ENCODE measurements at places on chromosomes 6 and 20.

DNA sequence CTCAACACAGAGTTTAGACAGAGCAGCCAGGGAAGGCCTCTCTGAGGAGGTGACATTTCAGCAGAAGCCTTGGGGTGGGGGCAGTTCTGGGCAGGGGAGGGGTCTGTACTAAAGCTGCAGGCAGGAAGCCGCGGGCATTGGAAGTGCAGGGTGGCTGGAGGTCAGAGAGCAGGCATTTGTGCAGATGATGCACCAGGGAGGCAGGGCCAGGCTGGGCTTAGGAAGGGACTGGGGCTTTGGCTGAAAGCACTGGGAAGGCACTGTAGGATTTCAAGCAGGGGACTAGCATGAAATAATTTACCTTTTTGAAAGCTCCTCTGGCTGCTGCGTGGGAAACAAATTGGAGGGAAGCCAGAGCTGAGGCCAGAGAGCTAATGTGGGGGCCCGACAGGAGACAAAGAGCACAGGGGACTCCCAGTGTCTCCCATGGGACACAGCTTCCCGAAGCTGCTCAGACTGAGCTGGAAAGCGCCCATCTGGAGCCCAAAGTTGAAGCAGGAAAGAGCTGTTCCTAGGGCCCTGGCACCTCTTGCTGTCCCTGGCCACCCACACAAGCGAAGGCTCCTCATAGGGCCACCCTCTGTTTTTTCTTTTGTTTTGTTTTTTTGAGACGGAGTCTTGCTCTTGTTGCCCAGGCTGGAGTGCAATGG lies 19.3 kb downstream of the ADA start:
- DNase-seq = no peak

DNA sequence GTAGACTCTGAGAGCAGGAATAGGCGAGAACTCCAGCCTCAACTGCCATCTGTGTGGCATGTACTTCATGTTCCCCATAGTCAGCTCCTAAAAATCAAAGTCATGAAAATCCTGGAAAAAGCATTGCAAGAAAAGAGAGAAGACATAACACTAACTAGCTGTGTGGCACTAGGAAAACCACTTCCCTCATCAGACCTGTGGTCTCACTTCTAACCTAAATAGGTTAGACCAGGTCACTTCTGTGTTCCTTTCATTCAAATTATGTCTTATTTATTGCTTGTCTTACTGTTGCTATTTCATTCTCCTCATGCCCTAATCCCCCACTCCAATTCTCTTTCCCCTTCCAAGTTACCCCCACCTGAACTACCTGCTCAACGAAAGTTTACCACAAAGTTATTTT lies 70.2 kb downstream of the TNFRSF21 start:
- DNase-seq = no peak

DNA sequence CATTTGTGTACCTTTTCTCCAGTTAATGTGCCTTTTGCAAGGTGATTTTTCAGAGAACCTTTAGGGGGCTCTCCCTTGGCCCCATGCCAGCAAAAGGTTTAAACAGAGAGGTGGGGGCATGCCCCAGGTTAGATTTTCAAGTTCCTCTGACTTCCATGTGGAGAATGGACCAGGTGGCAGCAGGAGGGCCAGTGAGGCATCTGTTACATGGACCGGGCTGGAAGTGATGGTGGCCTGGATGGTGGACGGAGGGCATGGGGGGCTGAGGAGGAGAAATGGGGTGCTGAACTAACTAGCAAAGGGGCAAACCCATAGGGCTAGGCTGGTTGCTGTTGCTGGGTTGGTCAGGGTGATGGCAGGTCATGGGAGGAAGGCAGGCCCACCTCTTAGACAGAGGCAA lies 20.7 kb upstream of the BPI start:
- no peak for DNase-seq

DNA sequence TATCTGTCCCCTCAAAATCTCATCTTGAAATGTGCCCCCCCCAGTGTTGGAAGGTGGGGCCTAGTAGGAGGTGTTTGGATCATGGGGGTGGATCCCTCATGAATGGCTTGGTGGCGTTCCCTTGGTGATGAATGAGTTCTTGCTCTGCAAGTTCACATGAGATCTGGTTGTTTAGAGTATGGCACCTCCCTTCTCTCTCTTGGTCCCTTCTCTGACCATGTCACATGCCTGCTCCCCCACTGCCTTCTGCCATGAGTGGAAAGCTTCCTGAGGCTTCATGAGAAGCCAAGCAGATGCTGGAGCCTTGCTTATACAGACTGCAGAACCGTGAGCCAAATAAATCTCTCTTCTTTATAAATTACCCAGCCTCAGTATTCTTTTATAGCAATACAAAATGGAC lies 70.9 kb downstream of the MAN1A1 start:
- DNase-seq = no peak

DNA sequence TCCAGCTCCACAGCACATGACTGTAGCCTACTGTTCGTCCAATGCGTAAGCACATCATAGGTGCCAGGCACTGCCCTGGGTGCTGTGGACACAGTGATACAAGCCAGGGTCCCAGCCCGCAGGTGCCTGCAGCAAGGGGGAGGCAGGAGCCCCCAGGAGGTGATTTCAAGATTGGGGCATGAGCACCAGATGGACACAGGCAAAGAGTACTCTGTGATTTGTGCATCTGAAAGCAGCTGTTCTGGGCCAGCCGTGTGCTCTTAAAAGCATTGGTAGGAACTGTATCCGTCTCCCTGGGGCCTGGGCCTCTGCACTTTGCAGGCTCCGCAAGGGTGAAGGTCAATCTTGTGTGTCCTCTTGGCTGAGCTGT lies 149.8 kb downstream of the SYCP2 start:
- no peak for DNase-seq

DNA sequence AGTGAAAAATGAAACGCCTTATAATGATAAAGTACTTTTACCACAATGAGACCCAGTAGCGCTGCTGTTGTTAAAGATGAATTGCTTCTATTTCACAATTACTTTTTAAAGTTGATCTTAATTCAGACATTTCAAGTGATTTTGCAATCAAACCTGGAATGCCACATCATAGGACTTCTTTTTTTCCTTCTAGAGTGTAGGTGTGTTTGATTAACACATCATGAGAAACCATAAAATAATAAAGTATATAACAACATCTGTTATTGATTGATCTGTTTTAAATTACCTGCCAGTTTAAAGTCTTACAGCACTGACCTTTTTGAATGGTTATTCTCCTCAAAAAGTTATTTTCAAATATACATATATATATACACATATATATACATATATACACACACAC lies 38.6 kb downstream of the HEBP2 start:
- no peak for DNase-seq

DNA sequence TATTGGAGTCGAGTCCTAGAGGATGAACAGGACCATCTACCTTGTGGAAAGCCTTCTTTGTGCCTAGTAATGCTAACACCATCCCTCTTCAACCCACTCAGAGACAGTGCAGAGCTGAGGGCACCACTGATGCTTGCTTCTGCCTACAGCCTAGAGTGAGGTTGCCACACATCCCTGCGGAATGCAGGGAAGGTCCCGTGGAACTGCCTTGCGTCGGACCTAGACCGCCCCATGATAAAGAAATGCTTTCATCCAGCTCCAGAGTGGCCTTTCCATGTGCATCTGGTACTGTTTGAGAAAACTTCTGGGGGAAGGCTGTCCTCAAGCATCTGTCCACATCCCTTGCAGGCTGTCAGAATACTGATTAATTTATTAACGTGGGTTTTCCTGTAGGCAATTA lies 168.4 kb downstream of the PHACTR1 start:
- DNase-seq = no peak

GRCh38 chr6:144617708-144618107 lies 332.6 kb downstream of the UTRN start:
- no peak for DNase-seq

DNA sequence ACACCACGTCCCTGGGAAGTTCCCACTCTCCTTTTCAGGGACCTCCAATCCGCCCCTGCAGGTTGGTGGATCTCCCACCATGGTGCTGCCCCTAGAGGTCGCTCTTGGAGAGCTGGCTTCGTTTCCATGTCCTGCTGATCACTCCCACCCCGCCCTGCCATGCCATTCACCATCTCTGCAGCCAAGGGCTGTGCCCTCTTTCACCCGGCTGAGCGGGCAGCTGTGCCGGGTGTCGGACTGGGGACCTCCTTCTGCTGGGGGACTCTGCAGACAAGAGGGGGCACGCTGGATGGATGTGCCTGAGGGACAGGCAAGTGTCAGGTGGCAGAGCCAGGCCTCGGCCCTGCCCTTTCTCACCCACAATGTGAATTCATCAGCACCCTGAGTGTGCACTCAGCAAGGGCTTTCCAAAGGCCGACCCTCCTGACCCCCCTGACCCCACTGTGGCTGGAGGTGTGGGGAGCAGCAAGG lies 347.0 kb downstream of the CDH4 start:
- no peak for DNase-seq

- DNase-seq = no peak
Observed at GRCh38 chr20:10622657-10623418, 51.0 kb downstream of the JAG1 start.

DNA sequence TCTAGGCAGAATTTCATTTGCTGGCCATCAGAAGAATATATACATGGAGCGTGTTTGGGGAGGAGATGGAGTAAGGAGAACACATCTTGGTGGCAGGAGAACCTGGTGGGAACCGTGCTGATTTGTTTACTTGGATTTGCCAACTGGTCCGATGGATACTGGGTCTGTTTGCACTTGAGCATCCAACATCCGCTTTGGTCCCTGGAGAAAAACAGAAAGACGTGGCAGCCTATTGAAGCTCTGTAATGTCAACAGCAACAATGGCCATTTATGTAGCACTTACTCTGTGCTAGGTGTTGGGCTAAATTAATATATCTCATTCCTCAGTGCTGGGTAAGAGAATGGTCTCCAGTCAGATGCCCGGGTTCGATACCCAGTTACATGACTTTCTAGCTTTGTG lies 125.6 kb downstream of the BCAS1 start:
- no peak for DNase-seq

- DNase-seq = no peak
Observed at GRCh38 chr6:163331245-163331644, 83.3 kb upstream of the QKI start.

GRCh38 chr6:160863782-160864181 lies 127.8 kb upstream of the MAP3K4 start:
- DNase-seq = no peak

DNA sequence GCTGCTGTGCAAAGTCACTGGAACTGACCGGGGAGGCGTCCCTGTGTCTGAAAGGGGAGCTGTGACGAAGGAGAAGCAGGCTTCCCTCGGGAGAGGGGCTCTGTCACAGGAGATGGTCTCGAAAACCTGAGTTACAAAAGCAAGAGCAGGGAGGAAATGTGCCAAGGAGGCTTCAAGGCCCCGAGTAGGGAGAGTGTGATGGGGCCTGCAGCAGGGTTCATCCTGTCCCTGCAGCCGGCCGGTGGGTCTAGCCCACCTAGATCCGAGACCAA lies 16.7 kb downstream of the DYNLT1 start:
- no peak for DNase-seq

DNA sequence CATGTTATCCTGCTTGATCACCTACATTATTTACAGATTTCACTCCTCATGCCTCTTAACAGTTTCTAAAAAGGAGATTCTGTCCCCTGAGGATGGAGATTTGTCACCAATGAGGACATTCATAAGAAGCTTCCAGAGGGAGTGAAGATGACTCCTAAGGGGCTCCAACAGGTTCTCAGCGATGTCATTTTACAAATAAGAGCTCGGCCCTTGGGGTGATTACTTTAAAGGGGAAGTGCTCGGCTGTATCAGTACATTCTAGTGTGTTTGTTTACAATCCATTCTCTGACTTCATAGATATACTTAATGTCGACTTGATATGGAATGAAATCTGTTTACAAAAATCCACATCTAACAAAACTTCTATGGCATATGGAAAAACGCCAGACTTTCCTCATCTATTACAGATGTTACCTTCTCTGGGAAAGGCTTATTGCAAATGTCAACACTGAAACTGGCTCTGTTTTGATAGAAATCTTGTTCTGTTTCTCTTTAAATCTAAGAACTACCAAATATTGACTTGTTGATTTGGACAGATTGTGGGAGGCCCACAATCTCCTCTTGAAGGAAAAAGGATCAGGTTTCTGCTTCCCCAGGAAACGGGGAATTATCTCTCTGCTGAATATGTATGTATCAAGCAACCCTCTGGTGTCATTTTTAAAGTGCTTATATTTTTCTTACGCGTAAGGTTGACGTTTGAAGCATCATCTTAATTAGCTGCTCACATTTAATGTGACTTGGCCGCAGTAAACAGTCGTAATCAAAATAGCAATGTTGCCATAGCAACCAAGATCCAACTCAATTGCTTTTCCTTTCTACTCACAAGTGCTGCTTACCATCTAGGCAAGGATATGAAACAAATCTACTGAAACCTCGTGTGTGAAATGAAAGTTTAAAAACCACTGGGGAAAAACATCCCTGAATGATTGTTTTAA lies 95.7 kb downstream of the SHLD1 start:
- no peak for DNase-seq

- no peak for DNase-seq
Observed at GRCh38 chr6:119669221-119669620, 319.7 kb upstream of the MAN1A1 start.

- no peak for DNase-seq
Observed at GRCh38 chr6:49462599-49462926, 490 bp downstream of the MMUT start.

DNA sequence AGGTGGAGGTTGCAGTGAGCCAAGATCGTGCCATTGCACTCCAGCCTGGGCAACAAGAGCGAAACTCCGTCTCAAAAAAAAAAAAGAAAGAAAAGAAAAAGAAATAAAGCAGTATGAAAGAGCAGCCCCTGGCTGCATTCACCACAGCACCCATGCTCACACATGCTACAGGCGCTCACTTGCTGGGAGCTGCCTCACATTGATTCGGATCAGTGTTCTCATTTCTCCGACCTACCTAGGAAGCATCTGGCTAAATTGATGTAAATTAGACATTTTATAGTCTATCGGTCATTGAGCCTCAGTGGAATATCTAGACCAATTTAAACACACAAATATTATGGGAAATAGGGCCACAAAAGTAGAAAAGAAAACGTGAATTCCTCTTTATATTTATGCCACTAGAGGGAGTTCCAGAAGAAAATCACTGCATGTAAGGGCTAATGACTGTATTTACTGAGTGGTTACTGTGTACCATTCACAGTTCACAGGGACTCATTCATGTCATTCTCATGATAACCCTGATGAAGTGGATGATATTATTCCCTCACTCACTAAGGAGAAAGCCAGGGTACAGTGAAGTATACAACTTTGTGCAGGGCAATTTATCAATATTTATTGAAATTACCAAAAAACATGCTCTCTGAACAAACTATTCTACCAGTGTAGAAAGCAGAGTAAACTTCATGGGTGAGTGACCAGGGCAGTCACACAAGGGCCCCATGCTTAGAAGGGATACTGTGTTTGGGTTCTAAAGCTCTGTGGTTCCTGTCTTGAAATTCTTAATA lies 5.3 kb upstream of the MOG start:
- DNase-seq = no peak

- DNase-seq = no peak
Observed at GRCh38 chr20:13771853-13772453, 12.8 kb downstream of the ESF1 start.

- DNase-seq = no peak
Observed at GRCh38 chr6:37759221-37760144, 60.0 kb upstream of the ZFAND3 start.

DNA sequence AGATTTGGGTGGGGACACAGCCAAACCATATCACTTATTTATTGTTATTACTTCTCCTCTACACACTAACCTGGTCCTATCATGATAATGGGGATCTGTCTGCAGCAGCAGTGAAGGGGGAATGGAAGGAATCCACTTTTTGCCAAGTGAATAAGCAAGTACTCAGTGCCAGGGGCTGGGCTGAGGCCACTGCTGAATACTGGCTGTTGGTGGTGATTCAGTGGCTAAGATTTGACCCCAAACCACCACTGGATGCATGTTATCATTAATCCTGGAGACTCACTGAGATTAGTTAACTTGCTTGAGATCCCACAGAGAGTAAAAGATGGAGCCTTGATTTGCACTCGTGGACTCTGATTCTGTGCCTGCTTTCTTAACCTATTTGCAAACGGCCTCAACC lies 127.7 kb downstream of the TSHZ2 start:
- DNase-seq = no peak
